ENCODE measurements at places on chromosomes 13 and 19.

GRCh38 chr13:48477191-48477855 lies 55.6 kb downstream of the RCBTB2 start:
- no peak for DNase-seq

- no peak for DNase-seq
These were observed 167.8 kb upstream of the SOX1 start for GRCh38 chr13:111898956-111899713.

DNA sequence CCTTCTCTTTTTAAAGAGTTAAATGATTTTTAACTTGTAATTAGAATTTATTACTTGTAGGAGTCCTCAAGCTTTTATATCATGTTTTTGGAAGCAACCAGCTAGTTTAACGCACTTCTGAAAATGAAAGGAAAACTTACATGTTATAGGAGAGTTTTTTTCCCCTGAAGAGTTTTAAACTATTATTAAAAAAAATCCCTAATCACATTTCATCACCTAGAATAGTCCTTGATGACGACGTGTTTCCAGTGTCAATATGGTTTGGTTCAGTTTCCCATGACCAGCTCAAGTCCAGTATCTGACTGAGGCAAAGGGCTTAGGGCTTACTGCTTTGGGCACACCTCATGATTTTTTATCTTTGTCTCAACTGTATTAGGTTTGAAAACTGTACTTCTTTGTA lies 36.0 kb downstream of the URI1 start:
- DNase-seq = no peak

DNA sequence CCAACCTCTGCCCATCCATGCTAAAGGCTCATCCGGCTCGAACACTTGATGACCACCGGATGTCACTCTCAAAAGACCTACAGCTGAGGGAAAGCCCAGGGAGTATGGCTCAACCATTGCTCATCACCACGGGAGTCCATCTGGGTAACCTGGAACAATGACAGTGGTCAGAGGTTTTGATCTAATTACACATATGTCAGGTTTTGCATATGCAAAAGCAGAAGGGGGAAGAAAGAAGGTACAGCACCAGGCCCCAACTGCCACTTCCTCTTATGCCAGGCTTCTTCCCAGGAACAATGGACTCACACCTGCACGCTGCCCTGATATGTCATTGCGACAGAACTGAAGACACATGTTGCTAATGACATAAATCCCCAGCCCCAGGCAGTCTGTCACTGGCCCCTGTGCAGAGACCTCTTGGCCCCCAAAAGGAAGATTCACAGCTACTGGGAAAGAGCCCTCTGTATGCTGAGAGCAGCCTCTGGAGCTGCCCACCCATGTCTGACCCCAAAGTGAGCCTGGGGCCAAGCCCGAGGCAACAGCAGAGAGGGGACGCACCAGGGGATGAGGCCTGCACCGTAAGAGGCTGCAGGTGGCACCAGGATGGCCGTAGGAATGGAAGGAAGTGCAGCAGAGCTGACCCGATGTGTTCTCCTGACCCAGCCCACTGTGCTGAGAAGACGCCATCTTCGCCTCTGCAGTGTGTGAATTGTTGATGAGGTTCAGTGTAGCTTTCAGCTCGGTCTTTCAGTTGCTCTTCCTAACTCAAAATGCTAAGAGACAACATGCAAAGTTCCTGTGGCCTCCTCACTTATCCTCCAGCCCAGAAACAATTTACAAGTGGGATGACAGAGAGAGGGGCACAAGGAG lies 26.3 kb downstream of the EPS15L1 start:
- DNase-seq = no peak

DNA sequence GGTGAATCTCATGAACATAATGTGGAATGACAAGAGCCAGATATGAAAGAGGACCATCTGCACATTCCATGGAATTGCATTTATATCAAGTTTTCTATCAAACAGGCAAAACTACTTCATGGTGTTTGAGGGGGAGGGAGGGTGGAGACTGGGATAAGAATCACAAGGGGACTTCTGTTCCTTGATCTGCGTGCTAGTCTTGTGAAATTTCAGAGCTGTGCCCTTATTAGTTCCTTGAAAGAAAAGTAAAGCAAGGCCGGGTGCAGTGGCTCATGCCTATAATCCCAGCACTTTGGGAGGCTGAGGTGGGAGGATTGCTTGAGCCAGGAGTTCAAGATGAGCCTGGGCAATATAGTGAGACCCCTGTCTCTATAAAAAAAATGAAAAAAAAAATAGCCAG lies 30.2 kb upstream of the CEBPG start:
- DNase-seq = no peak

DNA sequence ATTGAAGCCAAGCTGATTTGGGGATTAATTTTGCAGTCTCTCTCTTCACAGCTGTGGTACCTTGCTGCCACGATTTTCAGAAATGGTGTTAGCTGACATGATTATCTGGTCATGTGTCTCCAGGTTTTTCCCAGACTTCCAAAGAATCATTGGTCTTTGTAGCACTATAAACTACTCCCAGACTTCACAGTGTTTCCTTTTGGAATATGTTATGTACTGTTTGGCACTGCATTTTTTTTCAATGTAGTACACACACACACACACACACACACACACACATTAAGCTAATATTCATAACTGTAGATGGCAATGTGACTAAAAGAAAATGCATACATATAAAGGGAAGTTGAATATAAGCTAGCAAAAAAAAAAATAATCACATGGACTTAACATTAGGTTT lies 856.6 kb upstream of the SPRY2 start:
- no peak for DNase-seq

- DNase-seq = no peak
These were observed 358 bp downstream of the C19orf33 start for GRCh38 chr19:38304352-38304865.

DNA sequence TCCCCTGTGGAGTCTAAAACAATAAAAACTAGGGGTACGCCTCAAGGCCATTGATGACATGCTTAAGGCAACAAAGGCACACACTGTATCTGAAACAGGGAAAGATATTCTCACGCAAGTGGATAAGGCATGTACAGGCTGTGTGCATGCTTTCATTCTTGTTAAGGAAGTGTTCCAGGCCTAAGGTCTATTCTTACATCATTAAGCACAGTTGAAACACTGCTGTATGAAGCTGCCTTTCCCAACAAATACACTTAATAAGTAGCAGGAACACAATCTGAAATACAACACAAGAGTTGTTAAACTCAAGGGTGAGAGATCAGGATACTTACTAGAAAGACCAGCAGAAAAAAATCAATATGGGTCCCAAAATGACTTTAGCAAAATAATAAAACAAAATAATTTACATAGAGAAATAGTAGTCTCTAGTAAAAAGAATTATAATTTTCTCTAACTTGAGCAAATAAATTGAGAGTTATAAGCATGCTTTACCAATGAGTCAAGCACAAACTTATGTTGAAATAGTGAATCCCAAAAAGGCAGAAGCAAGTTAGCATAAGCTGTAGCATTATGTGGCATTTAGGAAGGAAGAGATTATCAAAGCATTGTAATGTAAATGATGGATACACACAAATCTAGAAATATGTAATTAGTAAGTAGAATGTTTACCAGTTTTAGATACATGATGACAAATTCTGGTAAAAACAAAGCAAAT lies 796.9 kb downstream of the SLITRK1 start:
- no peak for DNase-seq

- no peak for DNase-seq
These were observed 24.2 kb downstream of the UHRF1 start for GRCh38 chr19:4933528-4933927.

DNA sequence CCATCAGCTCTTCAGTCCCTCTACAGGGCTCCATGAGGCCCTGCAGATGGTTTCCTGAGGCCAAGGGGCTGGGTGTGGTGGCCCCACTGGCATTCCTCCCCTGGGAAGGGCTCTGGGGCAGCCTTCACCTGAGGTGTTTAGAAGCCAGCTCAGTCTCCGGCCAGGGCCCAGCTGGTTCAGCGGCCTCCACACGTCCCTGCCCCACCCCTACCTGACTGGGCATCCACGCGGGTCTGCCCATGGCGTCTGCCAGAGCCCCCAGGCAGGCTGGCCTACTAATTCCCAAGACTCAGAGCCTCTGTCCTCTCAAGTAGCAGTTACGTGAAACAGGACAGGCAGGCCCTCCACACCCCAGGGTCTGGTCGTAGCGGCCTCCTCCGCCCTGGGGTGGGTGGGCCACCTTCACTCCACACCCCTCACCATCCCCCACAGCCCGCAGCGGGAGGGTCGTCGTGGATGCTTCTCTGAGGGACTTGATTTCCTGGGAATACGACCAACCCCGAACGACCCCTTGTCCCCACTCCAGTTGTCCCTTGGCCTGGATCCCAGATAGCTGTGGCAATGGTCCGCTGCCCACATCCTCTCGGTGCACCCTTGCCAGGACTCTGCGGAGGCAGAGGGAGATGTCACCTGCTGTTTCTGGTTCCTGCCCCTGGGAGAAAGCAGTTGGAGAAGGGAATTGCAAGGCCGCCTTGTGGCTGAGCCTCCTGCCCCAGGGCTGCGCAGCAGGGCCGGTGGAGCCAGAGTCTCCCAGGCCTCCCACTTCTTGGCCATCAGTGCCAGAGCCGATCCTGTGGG lies 24.3 kb downstream of the CAPN12 start:
- DNase-seq = no peak

- DNase-seq = no peak
These were observed 10.5 kb downstream of the PEAK3 start for GRCh38 chr19:2271234-2272103.

GRCh38 chr19:2127758-2128157 lies 23.6 kb downstream of the AP3D1 start:
- no peak for DNase-seq

GRCh38 chr19:16365300-16365996 lies 40.8 kb downstream of the KLF2 start:
- DNase-seq = no peak

- DNase-seq = no peak
These were observed 385.5 kb downstream of the NDFIP2 start for GRCh38 chr13:79866436-79866835.

DNA sequence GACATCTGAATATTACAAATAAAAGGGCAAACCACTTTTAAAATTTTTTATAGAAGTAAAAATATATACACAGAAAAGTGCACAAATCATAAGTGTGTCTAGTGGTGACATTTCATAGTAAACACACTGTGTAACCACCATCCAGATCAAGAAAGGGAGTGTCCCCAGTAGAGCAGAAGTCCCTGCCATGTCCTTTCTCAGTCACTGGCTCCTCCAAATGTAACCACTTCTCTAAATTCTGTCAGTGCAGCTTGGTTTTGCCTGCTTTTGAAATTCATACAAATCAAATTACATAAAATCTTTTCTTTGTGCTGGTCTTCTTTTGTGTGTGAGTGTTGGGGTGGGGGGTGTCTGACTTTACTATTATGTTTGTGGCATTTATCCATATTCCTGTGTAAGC lies 116.5 kb downstream of the RBM26 start:
- no peak for DNase-seq

DNA sequence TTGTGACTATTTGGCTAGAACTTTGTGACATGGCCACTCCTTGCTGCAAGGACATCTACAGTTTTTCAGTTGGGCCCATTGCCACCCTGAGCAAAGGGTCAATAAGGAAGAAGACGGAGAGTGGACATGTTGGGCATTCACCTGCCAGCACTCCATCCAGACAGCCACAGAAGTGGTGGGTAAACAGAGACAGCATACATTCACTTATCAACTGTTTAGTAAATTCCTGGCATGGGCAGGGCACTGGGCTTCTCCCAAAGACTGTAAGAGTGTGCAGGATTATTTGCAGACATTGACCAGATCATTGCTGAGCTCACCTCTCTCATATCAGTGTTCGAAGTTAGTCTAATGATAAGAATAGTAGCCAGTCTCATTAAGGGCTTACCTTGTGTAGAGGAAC lies 29.2 kb downstream of the SIPA1L3 start:
- DNase-seq = no peak

DNA sequence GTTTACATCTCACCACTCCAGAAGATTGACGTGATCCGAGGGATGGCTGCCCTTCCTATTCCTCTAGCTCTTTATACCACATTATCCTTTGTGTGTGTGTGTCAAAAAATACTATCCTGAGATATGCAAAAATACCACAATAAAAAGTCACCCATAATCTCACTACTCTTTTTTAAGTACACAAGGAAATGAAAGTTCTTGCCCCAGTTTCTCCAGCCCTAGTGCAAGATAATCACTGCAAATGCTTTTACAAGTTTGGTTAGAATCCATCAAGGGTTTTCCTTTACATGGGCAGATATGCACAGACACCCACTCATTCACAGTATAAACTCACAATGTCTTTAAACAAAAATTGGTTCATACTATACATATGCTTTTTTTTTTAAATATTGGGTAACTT lies 89.3 kb downstream of the DIAPH3 start:
- DNase-seq = no peak

DNA sequence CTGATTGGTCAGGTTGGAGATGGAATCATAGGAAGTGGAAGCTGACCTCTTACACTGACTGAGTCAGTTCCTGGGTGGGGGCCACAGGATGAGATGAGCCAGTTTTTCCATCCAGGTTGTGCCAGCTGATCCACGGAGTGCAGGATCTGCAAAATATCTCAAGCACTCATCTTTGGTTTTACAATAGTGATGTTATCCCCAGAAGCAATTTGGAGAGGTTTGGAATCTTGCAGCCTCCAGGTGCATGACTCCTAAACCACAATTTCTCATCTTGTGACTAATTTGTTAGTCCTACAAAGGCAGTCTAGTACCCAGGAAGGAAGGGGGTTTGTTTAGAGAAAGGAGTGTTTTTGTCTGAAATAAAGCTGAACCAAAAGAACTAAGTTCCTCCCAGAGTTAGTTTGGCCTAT lies 212.8 kb downstream of the SLITRK6 start:
- no peak for DNase-seq

DNA sequence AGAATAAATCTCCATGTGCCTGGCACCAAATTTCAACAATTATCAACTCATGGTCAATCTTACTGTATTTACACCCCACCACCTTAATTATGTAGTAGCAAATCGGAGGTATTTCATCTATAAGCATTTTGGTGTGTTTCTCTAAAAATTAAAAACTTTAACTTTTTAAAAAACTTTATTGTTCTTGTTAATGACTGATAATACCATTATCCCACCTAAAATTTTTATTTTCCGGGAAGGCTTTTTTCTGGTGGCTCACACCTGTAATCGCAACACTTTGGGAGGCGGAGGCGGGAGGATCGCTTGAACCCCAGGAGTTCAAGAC lies 453 bp upstream of the PDCD2L start:
- no peak for DNase-seq

- DNase-seq = no peak
These were observed 83.4 kb downstream of the ATP8A2 start for GRCh38 chr13:25455146-25455545.

DNA sequence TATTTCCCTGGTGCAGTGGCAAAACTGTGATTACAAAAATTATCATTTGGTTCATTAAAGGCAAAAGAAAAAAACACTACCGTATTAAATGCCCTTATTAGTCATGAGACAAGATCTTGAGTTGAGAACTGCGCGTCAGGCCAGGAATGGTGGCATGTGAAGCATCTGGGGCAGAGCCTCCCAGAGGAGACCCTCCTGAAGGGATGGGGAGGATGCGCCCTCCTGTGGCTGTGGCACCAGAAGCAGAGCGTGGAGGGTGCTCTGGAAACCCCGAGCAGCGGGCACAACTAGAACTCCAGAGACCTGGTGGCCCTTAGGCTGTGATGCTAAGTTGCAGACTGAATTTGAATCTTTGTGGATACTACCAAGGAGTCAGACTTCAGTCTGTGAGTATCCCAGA lies 11.5 kb downstream of the CUL4A start:
- DNase-seq = no peak

GRCh38 chr13:60075850-60076249 lies 87.9 kb downstream of the DIAPH3 start:
- DNase-seq = no peak
